ENCODE measurements at places on chromosomes 11 and 22.

- peak; percentile 92 for DNase-seq
These were observed at the start of gene LMO2 for GRCh38 chr11:33891714-33892327. Gene LMO2, minus strand, starts transcription at chr11:33892076. Its CDS starts 22,360 bp downstream, at chr11:33869716.

- no peak for DNase-seq
These were observed 237.3 kb upstream of the CADM1 start for GRCh38 chr11:115741376-115742107.

GRCh38 chr22:43114958-43115357 lies 4.4 kb downstream of the BIK start:
- no peak for DNase-seq

- no peak for DNase-seq
These were observed 247.9 kb upstream of the CNTN5 start for GRCh38 chr11:98772893-98773292.

DNA sequence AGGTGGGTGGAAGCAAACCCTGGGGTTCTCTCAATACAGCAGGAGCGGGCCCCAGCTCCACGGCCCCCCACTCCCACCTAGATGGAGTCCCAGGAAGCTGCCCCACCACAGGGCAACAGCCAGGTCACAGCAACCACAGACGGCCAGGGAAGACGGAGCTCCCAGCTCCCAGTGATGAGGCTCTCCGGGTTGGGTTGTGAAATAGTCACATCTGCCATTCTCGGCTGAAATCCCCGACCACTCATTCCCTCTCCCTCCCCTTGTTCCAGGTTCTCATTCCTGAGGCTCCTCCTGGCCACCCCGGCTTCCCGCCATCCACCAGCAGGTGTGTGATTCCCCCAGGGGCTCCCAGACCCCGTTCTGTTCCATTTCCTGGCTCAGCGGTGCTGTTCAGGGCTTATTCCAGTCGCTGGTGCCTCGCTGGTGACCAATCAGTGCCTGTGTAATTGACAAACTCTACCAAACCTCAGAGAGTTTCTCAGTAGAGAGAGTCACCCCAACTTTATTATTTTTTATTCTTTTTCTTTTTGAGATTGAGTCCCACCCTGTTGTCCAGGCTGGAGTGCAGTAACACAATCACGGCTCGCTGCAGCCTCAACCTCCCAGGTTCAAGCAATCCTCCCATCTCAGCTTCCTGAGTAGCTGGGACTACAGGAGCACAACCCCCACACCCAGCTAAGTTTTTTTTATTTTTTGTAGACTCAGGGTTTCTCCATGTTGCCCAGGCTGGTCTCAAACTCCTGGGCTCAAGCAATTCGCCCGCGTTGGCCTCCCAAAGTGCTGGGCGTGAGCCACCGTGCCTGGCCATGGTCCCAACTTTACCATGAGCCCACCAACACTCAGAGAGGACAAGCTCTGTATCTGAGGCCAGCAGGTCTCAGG lies 63.2 kb downstream of the SHANK2 start:
- no peak for DNase-seq

DNA sequence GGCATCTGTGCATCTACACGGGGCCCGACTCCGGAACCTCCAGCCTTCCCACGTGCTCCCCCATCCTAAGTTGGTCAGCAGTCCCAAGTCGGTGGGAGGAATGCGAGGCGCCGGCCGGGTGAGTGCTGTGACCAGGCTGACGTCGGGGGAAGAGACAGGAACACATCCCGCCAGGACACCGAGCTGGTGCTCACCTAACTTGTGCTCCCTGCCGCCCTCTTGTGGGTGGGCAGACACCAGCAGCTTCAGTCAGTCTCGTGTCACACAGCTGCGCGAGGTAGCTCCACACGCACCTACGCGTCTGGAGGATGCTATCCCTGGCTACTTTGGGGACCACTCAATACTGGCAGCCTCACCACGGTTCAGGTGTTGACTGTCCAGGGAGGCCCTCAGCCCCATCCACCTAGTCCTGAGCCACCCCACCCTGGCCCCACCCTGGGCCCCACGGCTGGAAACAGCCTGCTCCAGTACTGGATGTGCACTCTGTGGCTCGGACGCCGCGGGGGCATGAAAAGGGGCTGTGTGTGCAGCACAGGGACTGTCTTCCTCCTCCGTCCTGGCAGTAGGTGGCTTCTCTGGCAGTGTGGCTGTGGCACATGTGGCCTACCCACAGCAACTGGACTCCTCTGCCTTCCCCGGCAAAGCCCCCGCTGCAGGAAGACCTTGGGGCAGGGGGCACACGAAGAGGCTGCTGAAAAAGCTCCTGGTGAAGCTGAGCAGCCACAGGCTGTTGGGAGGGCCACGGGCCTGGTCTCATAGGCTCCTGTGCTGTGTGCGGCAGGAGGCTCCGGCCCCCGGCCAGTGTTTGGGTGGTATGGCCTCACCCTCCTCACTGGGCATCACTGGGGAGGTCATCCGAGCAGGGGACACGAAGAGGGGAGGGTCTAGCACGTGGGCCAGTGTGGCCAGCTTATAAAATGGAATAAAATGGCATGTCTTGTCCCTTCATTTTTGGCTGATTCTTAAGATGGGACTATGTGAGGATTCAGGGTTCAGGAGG lies 11.2 kb upstream of the BID start:
- peak; percentile 80 for DNase-seq

GRCh38 chr22:35616043-35616442 lies 1.1 kb downstream of the MB start:
- DNase-seq: no peak

DNA sequence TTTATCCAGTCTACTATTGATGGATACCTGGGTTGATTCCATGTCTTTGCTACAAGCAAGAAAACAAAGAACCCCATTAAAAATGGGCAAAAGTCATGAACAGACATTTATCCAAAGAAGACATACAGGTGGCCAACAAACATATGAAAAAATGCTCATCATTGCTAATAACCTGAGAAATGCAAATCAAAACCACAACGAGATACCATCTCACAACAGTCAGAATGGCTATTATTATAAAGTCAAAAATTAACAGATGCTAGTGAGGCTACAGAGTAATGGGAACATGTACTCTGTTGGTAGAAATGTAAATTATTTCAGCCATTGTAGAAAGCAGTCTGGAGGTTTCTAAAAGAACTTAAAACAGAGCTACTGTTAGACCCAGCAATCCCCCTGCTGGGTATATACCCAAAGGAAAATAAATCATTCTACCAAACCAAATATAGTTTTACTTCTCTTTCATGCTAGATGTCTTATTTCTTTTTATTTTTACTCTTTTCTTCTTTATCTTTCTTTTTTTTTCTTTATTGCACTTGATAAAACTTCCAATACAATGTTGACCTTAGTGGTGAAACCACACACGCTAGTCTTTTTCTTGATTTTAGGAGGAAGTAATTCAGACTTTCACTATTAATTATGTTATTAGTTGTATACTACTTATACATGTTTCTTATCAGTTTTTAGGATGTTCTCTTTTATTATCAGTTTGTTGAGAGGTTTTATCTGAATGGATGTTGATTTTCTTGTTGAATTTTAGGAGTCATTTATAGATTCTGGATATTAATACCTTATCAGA lies 14.3 kb downstream of the TRIM22 start:
- no peak for DNase-seq

- no peak for DNase-seq
These were observed 70.4 kb downstream of the TRMU start for GRCh38 chr22:46405901-46406300.

DNA sequence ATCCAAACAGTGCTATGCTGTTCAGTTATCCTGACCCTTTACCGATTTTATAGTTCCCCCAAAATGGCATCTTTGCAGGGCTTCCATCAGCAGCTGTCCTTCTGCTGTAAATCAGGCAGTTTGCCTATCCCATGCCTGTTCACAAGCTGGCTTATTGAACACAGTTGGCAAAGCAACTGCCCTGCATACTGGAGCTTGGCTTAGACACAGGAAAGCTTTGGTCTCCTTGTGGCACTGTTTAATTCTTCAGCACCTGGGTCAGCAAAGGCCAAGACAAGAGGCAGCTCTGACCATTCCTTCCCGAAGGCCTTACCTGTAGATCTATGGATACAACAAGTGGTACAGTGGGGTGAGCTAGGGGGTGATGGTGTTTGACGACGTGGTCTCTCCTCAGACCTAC lies 32.2 kb downstream of the TSPAN18 start:
- no peak for DNase-seq

- DNase-seq: no peak
These were observed 14.0 kb upstream of the MTCH2 start for GRCh38 chr11:47656260-47656885.

GRCh38 chr11:18105802-18106574 lies at the start of gene SAAL1:
Gene SAAL1, minus strand, starts transcription at chr11:18106082. Its CDS starts 41 bp downstream, at chr11:18106041.
- peak; percentile 93 for DNase-seq

DNA sequence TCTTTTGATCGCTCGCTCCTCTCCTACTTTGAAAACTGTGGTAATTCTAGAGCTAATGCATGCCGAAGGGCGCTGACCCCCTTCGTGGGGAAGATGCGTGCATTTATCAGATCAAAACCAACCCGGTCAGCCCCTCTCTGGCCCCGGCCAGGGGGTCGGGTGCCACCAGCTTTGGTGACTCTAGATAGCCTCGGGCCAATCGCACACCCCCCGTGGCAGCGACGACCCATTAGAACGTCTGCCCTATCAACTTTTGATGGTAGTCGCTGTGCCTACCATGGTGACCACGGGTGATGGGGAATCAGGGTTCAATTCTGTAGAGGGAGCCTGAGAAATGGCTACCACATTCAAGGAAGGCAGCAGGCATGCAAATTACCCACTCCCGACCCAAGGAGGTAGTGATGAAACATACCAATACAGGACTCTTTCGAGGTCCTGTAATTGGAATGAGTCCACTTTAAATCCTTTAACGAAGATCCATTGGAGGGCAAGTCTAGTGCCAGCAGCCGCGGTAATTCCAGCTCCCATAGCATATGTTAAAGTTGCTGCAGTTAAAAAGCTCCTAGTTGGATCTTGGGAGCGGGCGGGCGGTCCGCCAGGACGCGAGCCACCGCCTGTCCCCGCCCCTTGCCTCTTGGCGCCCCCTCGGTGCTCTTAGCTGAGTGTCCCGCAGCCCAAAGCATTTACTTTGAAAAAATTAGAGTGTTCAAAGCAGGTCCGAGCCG lies 3898.2 kb upstream of the OR11H1 start:
- DNase-seq: no peak

GRCh38 chr11:17026487-17027082 lies 12.4 kb upstream of the PLEKHA7 start:
- DNase-seq: no peak

GRCh38 chr11:91906871-91907624 lies 317.6 kb upstream of the FAT3 start:
- no peak for DNase-seq

DNA sequence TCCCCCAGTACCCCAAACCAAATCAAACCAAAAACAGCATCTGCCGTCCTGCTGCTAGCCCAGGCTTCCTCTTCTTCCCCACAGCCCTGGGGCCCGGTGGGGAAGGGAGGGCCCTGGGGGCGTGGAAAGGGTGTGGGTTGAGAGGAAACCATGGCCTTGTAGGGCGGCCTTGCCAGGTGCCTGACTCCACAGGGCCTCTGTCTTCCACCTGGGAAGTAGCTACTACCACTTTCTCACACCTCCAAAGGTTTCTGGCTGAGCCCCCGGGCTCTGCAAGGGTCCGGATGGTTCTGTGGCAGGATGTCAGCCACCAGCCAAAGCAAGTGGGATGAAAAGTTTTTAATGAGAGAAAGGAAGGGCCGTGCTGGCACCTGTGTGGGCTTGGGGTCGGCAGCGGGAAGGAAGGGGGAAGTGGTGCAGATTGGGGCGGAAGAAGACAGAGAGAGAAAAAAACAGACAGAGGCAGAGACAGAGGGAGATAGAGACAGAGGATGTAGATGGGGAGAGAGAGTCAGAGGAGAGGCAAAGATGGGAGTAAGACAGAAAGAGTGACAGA lies 10.5 kb downstream of the TPST2 start:
- peak; percentile 78 for DNase-seq

DNA sequence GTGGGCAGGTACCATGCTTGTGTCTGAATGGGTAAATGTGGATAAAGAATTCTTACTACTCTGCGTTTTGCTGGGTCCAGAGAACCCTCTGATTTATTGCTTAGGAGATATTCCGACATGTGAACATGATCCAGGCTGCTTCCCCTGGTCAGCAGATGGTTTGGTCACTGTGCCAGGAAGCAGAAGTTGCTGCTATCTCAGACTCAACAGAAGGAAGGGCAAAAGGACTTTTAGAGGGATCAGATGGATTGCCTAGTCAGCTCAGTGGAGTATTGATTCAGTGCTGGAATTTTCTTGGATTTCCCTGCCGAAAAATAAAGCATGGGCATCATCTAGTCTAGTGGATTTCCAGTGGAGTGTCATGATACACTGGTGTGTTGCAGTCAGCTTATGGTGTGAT lies 440.1 kb downstream of the NTM start:
- no peak for DNase-seq

DNA sequence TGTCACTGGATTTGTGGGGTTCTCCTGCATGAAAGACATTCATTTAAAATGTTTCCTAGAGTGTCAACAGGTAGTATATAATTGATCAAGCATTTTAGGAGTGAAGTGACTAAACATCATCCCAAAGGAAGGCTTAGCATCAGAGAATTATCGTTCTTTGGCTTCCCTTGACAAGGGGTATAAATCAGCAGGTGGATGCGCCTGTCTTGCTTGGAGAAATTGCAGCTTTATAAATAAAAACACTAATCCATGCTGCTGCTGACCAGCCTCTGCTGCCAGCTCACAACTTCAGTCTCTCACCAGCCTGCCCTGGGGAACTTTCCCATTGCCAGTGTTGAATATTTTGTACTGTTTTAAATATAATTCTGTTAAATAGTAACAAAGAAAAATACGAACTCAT lies 1184.7 kb upstream of the TENM4 start:
- DNase-seq: no peak

DNA sequence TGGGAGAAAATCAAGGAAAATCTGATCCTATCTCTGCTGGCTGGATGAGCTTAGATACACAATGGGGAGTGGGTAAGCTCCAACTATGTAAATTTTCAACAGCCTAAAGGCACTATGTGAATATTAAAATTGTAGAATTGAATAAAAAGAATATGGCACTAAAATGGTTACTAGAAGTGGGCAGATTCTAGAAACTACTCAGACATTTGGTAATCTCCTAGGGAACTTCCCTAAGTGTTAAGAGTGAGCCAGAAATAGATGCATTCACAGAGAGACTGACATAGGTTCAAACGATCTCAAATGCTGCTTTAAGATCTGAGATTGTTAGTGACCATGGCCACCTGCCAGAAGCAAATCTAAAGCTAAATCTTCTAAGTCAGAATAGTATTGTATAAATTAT lies 4.3 kb upstream of the OR52E1 start:
- no peak for DNase-seq

DNA sequence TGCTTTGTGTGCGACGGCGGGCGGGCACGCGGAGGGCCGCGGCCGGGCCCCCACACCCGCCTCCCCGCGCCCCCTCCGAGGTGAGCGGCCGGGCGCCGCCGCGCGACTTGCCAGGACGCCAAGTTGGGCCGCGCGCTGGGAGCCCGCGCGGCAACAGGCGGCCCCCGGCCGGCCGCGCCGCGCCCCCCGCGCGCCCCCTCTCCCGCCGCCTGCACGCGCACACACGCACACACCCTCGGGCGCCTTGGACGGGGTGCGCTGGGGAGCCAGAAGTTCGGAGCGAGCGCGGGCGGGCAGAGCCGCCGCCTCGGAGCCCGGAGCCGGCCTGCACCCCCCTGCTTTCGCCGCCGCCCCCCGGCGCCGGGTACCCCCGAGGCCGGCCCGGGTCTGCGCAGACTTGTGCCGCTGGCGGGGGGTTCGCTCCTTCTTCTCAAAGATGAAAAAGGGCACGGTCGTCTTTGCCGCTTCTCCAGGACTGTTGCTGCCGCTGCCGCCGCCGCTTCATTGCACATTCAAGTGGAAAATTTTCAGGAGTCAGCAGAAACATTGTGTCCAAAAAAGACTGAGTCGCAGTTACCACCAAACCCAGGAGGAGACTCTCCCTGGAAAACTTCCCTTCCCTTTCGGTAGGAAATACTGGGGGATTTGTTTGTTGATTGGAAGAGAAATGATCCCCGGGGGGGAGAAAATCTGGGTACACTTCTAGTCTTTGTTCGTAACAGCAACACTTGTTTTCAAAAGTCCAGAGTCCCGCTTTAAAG lies 895 bp downstream of the TEAD1 start:
- no peak for DNase-seq

All from hematopoietic multipotent progenitor cell treated with erythropoietin and hydrocortisone succinate and interleukin-3 and kit ligand, for 6 days (in vitro differentiated cells).